ENCODE measurements at places on chromosomes 3 and 15.
A peak's percentile ranks its signal among the peaks of the same experiment; 100 is the strongest.

- DNase-seq: no peak
These were observed 11.9 kb upstream of the TM4SF4 start for GRCh38 chr3:149462581-149463011.

GRCh38 chr3:54176106-54176505 lies 53.8 kb downstream of the CACNA2D3 start:
- no peak for DNase-seq

DNA sequence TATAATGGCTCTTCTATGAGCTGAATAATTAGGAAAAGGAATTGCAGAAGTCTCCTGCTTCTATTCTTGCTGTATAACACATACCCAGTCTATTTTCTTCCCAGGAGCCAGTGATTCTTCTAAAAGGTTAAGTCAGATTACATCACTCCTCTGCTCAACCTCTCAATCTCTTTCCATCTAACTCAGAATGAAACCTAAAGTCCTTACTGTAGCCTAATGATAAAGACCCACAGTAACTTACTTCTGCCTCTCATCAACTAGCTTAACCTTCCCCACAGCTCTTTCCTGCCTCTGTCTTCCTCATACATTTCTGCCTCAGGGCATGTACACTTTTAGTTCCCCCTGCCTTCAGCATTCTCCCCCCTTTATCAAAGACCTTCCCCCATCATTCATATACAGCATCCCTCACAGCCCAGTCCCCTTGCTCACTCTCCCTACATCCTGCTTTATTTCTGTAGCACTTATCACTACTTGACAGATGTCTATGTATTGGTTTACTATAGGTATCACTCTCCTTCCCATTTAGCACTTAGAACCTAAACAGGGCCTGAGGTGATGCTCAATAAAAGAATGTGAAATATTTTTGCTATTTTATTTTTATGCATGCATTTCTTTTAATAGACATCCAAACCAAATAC lies 28.5 kb upstream of the CMTM6 start:
- DNase-seq: no peak

GRCh38 chr3:187989575-187990153 lies 164.3 kb upstream of the LPP start:
- no peak for DNase-seq

- peak; percentile 41 for DNase-seq
These were observed 31.7 kb downstream of the PLSCR4 start for GRCh38 chr3:146218880-146219866.

DNA sequence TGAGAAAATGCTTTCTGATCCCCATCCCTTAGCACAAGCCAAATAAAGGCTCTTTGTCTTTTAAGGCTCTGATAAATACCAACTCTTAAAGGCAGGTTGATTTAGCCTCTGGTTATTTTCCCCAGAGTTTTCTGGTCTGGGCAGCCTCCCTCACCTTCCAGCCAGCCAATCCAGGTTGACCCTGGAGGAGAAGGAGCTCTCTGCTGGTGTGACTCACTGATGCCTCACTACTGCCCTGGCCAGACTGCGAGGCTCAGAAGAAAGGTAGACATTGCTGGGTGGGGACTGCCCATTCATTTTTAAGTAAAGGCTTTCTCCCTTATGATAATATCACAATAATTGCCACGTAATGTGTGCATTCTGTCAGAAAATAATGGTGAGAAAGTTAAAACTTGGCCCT lies 37.1 kb downstream of the SLCO3A1 start:
- no peak for DNase-seq

DNA sequence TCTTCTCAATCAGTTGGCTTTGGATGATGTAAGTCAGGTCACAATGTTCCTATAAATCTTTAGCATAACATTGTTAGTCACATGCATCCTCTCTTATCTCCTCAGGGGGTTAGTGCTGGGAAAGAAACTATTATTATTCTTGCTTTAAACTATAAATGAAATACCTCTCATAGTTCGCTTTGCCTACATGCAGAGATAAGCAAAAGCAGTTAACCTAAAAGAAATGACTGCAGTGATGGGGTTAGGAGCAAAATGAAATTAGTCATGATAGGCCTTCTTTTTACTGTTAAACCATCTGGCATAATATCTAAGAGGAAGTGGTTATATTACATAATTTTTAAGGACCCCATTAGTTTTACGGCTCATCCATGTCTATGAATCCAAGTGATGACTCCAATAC lies 91.7 kb upstream of the IGSF10 start:
- no peak for DNase-seq

DNA sequence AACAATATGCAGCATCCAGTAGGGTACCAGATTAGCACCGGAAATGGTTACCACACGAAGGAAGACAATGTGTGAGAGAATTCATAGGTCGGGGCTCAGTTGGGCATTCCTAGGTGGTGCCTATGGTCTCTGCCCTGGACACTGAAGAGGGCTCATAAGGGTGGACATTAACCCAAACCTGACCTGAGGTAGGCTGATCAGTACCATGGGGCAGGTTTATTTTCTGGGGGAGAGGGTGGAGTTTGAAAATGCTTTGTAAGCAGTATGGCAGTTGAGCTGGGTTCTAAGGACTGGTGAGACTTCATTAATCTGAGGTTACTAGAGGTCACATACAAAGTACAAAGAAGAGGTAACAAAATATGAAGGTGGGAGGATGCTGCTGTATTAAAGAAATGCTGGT lies 68.4 kb downstream of the RPL22L1 start:
- DNase-seq: no peak

DNA sequence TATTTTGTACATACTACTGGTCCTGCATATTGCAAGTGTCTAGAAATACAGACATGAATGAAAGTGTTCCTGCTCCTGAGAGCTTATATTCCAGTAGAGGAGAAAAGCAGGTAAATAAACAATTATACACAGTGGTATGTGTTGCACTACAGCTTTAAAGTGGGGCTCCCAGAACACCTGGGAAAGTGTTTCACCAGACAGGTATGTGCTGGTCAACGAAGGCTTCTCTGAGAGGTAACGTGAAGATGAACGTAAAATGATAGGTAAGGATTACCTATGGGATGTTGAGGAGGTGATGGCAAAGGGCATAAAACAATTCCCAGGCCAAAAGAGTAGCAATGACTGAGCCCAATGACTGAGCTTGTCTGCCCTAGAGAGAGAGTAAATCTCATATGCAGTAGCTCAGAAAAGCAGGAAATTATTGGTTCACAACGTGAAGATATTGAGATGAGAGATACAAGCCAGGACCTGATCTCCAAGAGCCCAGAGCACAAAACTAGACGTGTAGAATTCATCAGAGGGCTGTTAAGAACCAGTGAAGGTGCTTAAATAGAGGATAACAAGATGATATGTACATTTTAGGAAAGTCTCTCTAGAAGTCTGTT lies 459.1 kb upstream of the BCHE start:
- no peak for DNase-seq

GRCh38 chr15:89855948-89856347 lies 37.8 kb downstream of the AP3S2 start:
- no peak for DNase-seq

Measured in activated CD8-positive, alpha-beta memory T cell treated with anti-CD3 and anti-CD28 coated beads, Interleukin-2, amount 10 ng/mL, durations not matched to agents 7 days and 5 days (primary cell).